ENCODE measurements at places on chromosomes 3 and 15.

GRCh38 chr15:42335074-42335473 lies 24.2 kb upstream of the CAPN3 start:
- DNase-seq = no peak

GRCh38 chr3:109337393-109337792 lies at the start of gene DPPA4:
Gene DPPA4, minus strand, starts transcription at chr3:109337546. Its CDS starts 29 bp downstream, at chr3:109337517.
- DNase-seq = no peak

GRCh38 chr3:175018946-175019727 lies 160.0 kb downstream of the NAALADL2 start:
- no peak for DNase-seq

DNA sequence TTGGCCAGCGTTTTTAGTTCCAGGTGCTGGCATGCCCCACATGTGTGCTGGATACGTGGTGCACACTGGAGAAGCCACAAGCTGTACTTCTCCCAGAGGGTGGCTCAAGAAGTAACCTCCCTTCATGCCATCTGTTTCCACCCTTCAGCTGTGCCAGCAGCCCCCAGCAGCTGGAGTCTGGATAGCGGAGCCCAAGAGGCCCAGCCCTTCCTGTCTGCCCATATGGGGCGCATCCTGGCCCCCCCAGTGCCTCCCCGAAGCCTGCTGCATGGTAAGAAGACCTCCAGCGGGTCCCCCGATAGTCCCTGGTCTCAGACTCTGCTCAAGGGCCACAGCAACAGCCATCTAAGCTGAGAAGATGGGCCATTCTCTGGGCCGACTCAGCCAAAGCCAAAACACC lies 5.8 kb upstream of the MANF start:
- no peak for DNase-seq
